Hematopoietic multipotent progenitor cell (in vitro differentiated cells): ENCODE measurements at places on chromosomes 1 and 21. TPM values are rescaled to one million over a fixed set of nuclear protein-coding genes. Genes with fewer than 3 reads are reported as not detected.

Gene TATDN3
- 7.8 TPM for total RNA-seq

Gene IRF6
- 5.4 TPM for total RNA-seq

Gene ADGRL4
- not detected for total RNA-seq

Gene DNASE2B
- total RNA-seq, result not detected

Gene PDPN
- total RNA-seq, result not detected

Gene NPPA
- not detected for total RNA-seq

Gene NBPF4
- total RNA-seq, result 0.27 TPM

GRCh38 chr1:155226188-155226909 is 17.9 kb downstream of the MTX1 start:
- DNase-seq, result peak; percentile 90

DNA sequence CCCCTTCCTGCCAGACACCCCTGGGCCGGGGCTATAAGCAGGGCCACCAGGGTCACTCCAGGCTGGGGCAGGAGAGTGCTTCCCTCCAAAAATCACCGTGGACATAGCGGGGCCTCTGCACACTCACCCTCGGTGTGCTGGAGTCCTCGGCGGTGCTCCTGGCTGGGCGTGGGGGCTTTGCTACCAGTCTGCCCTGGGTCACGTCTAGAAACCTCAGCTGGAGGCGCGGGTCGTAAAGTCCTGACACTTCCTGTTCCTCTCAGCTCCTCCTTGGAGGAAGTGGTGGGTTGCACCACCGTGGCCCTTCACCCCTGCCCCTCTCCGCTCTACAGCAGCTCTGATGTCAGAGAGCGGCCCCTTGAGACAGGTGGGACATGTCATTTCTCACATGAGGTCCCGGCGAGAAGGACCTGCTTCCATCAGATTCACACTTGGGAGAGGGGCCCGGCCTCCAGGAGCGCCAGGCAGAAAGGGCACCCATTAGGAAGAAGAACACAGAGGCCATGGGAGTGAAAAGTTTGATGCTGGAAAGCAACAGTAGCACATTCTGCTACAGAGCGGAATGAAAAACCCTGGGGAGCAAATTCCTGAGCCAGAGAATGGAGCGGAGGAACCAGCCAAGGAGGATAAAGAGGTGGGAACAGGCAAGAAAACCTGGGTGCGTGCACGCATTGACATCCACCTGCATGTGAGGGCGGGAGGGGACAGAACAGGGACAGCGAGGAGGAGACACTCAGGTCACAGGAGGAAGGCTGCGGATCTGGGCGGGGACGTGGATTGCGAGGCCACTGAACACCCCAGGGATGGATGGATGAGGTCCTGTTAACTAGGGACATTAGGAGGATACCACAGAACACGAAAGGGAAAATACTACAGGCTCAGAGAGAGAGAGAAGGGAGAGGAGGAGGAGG is at the start of gene ITGB2:
ITGB2 (minus strand) TSS at position 206 of the 911 bp plus-strand sequence. CDS start 10,117 bp downstream, outside the sequence.
- DNase-seq, result peak; percentile 73

DNA sequence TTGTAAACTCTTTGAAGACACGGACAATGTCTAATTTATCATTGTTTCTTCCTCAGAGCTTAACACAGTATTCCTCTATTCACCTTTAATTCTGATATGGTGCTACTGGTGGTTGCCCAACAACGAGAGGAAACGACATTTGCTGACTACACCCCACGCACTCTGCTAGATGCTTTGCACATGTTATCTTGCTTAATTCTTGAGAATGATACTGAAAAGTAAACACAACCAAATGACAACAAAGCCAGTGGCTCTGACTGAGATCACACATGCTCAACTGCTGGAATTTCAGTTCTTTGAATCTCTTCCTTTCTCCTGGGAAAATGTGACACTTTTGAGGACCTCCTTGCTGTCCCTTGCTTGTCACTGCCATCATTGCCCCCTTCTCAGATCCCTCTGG is 37.2 kb upstream of the DDAH1 start:
- DNase-seq, result no peak

DNA sequence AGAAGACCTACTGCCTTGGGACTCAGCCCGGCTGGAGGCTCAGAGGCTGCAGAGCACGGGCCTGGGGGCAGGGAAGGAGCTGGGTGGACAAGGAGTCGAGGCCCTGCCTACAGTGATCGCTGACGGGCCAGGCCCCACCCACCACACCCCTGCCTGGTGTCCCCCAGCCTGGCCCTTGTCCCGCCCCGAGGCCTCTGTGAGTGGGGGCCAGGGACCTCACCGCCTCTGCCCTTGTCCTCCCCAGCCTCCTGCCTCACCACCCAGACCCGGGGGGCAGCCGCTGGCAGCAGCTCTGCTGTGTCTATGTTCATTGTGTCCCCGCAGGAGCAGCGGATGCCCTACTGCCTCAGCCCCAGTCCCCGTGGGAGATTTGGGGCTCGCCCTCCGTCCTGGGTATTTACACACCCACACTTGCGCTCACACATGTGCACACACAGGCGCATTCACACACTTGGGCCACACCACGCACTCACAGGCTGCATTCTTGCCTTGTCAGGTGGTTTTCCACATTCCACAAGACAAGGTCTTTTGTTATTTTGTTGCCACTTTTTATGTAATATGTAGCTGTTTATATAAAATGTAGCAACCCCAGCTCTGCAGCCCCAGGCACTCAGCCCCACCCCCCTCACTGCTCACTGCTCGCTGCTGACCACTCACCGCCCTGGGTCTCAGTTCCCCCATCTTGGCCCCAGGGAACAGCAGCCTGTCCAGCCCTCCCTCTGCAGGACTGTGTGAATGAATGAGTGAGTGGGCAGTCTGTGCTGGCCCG is 7.3 kb downstream of the PFKL start:
- no peak for DNase-seq

- no peak for DNase-seq
These were observed 40.1 kb upstream of the LIN9 start for GRCh38 chr1:226349081-226349480.

DNA sequence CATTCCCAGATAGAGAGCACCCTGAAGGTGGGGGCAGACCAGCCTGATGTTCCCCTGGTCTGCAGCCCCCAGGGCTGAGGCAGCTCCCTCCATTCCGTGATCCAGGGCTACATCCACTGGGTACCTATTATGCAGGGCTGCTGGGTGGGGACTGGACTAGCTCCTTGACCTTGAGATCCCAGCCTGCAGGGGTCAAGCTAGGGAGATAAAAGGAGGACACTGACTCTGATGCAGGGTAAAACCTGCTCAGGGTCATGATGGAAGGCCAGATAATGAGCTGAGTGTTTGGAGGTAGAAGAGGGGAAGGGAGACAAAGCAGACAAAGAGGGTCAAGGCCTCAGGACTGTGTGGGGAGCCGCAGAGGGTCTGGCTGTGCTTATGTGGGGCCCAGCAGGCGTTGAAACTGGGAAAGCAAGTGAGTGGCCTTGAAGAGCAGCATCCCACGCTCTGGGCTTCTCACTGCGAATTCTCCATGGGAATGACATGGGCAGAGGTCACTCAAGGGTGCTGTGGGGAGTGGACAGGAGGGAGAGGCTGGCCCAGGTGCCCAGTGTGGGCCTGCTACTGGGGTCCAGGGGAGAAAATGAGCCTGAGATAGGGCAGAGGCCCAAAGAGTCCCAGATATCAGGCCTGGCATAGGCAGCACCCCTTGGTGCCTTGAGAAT is 9.7 kb downstream of the FOXO6 start:
- DNase-seq, result no peak

DNA sequence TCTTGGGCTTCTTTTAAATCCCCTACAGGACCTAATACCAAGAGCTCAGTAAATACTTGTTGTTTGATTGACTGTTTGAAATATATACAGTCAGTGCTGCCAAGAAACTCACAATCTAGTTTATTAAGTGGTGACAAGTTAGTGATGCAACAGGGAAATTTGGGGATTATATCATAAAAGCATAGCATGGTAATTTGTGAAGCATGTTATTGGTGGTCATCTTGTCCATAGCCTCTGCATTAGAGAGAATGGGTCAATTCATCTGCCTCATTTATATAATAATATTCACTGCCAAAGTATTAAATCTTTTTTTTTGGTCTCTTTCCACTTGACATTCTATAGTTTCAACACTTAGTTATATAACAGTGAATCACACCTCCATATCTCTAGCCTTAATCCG is 138.2 kb upstream of the SPAG17 start:
- no peak for DNase-seq

DNA sequence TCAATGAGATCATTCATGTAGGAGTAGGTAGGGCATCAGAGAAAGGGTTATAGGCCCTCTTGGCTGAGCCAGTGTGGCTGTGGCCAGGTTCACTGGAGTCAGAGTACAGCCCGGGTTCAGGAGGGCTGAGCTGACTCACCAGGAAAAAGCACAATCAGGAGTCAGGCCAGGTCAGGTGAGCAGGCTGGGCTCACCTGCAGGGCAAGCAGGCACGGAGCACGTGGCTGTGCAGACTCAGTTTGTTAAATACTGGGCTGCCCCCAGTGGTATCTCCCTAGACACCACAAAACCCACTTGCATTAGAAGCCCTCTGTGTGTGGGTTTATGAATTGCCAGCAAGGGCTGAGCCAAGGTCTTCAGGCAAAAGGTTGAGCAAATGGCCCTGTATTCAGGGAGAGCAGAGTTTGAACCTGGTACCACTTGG is 122.1 kb upstream of the SERBP1 start:
- DNase-seq, result no peak
